Foreskin keratinocyte (primary cell): ENCODE measurements at places on chromosomes 7 and 10. TPM values are rescaled to one million over a fixed set of nuclear protein-coding genes. Genes with fewer than 3 reads are reported as not detected.

Gene TET1
- 0.42 and 0.51 TPM in 2 replicates for total RNA-seq

Gene AQP1
- total RNA-seq = not detected in 2 replicates

Gene ADAM12
- 0.04 and 0.07 TPM in 2 replicates for total RNA-seq

Gene SP4
- total RNA-seq = 3.4 and 4.1 TPM in 2 replicates

Gene FASTK
- total RNA-seq = 49.4 and 55.2 TPM in 2 replicates
